ENCODE measurements at places on chromosomes 5 and 9. TPM values are rescaled to one million over a fixed set of nuclear protein-coding genes. Genes with fewer than 3 reads are reported as not detected.

GRCh38 chr5:140298183-140298601 is 4.7 kb downstream of the PFDN1 start:
- peak; percentile 59 for DNase-seq

DNA sequence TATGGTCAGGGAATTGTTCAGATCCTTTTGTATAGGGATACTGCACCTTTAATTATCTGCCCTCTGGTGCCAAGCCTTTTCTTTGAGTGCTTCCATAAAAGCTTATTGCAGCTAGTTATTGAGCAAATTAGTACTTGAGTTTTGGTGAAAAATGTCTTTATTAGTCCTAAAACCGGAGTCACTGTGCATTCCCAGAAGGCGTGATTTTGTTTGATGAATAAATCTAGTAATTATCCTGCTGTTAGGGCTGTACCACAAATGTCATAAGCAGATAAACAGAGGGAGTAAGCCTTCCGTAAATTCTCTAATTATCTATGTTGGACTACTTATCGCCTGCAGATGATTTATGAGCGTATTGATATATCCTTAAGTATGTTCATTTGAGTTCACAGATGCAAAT is 620.7 kb upstream of the ARRDC3 start:
- DNase-seq, result no peak

DNA sequence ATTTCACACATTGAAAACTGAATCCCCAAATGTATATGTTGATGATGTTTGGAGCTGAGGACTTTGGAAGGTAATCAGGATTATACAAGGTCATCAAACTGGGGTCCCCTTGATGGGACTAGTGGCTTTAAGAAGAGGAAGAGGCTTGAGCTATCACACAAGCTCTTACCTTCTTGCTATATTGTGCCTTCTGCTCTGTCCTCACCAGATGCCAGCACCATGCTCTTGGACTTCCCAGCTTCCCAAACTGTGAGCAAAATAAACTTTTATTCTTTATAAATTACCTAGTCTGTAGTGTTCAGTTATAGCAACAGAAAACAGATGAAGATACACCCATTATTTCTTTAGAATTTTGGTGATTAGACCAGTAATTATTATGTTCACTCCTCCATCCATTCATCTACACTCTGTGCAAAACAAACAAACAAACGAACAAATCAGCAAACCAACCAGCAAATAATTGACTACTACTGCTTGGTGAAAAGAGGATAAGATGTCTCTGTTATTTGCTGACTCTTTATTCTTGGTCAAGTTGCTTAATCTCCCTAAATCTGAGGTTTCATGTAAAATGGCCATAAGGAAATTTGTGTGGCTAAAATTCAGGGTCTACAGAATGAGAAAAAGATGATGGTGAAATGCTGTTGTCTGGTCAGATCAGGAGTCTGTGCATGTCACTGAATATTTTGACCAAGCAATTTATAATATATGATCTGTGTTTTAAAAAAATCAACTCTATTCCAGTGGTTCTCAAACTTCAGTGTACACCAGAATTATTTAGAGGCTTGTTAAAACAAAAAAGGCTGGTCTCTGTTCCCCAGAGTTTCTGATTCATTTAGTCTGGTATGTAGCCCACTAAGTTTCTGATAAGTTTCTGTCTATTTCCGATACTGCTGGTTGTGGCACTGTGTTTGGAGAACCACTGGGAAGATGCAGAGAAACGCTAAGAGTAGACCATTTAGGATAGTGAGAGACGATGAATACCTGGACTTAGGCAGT is 854.1 kb downstream of the MAT2B start:
- no peak for DNase-seq

- no peak for DNase-seq
Observed at GRCh38 chr5:142839711-142840346, 69.7 kb downstream of the ARHGAP26 start.

DNA sequence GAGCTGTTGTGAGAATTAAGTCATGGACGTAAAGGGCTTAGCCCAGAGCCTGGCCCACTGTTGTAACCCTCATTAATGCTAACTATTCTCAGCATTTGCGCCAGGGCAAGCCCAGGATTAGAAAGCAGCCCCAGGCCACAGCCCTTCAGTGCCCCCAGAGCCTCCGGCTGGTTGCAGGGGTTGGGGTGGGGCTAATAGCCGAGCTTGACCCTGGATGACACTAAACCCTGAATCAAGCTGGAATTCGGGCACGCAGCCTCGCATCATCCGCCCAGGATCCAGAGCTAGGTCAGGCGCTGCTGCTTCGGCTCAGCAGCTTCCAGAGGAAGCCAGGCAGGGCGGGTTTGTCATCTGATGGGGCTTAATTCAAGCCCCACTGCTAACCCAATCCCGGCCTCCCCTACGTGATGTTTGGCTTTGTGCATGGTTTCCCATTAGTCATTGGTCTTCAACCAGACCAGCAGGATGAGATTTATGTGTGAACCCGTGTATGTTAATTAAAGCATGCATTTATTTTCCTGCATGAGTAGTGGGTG is 1.2 kb upstream of the MEGF9 start:
- no peak for DNase-seq

DNA sequence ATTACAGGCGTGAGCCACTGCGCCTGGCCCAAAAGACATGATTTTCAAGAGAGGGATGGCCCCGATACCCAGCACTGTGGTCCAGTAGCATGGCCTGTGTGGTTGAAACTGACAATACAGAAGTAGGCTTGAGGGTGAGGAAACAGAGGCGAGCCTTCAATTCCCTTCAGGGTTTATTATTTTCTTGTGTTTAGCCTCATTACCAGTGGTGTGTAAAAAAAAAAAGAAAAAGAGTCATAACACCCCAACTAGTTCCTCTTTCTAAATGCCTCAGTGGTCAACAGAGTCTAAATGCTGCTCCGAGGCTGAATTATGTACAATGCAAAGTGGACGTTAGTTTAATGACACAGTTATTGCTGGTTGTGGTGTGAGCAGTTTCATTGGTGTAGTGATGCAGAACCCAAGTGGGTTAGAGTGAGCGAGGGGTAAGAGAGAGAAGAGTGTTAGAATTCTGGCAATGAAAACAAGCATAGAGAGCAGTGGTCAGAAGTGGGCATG is 58.8 kb downstream of the SNX30 start:
- DNase-seq, result no peak

Gene FAM13B
- 1.9 TPM for polyA plus RNA-seq

DNA sequence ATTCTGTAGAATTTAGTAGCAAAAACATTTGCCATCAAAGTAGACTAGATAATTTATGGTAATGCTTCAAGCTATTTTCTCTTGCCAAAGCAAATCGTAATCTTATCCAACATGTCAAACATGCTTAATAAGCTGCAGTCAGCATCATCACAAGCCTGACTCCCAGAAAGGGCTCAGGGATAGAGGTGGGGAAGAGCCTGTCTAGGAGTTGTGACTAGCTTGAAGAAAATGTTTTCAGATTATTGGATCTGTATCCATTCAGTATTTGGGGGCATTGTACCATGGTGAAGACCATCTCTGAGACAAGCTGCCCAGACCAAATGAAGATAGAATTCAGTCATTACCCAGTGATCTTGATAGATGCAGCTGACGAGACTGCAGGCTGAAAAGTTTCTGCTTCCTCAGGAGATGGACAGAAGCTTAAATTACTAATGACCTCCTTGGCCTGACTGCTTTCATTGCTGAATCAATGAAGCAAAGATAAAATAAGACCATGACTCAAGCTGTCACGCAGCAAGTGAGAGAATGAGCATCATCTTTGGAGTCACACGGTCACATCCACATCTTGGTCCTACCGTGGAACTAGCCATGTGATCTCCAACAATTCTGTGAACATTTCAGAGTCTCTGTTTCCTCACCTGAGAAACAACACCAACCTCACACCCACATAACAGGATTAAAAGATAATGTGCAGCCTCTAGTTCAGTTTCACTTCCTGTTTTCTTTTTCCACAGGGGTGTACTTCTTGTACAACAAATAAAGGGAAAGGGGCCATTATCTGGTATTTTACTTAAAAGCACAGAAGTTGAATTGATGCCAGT is 9.4 kb downstream of the ERAP2 start:
- DNase-seq, result no peak

- DNase-seq, result peak; percentile 87
Observed at GRCh38 chr5:66713998-66714397, 117.8 kb downstream of the MAST4 start.

Gene PPP3R2
- not detected for polyA plus RNA-seq

DNA sequence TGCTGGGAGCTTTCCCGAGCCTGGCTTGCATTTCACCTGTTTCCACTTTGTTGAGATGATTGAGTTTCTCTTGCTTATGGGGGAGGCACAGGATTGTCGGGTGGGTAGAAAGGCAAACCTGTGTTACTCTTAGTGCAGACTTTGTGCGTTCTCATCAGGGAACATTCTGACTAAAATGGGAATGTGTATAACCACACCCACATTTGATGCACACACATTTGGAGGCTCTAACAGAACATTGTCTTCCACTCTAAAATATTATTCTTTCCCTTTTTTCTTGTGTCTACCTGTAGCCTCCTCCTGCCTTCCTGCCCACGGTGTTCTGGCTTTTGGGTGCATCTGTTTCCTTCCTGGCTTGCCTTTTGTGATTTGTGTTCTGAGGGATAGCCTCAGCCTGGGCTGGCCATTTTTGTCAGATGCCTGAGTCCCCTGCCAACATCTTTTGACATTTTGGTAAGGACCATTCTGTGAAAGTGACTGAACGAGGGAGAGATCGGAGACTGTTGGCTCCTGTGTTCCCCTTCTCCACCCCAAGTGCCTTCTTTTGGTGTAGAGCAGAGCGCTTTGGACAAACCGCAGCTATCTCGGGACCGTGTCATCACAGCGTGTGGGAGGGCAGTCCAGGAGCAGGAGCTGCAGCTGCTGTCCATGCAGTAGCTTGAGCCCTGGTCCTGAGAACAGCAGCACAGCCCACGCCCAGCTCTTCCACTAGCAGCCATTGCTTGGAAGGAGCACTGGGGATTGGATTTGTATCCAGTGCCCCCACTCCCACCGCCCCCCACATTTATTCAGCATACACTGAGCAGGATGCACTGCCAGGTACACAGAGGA is 101.4 kb downstream of the ARHGAP26 start:
- no peak for DNase-seq

Gene DDX4
- not detected for polyA plus RNA-seq

DNA sequence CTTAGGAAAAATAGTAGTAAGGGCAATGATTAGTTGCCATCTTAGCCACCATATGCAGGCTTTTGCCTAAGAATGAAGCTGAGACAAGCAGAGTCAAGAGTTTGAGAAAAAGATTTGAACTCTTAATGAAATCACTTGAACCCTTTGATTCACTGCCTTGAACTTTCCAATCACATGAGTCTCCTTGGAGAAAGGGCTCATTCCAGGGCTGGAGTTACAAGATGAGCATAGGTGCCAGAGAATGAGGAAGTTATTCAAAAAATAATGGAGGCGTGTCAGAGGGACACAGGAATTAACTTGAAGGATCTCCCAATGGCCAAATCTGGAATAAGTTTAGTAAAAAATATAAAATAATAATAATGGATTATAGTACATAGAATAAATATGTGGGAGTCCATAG is 35.3 kb downstream of the MAT2B start:
- no peak for DNase-seq

GRCh38 chr5:170844651-170845050 is 17.2 kb upstream of the RANBP17 start:
- DNase-seq, result no peak

DNA sequence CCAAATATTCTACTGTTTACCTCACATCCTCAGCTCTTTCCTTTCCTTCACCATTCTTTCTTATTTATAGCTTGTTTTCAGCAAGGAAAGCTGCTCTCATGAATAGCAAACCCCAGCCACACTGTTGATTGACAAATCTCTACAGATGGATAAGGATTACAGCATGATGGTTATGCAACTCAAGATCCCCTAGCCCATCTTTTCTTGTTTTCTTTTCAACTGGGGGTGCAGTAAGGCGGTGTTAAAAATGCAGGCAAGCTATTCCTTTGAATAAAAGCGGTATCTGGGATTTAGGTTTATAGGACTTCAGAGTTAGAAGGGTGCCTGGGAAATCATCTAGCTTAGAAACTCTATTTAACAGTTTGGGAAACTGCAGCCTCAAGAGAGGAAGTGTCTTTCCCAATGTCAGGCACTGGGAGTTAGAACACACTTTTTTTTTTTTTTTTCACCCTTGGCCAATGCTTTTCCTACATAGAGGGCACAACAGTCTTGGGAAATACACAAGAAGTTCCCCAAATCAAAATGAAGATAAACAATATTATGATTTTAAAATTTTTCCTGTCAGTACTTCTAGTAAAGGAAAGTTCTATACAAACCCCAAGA is 2.6 kb downstream of the SPARC start:
- DNase-seq, result no peak

Gene UBE2QL1
- polyA plus RNA-seq, result not detected

- peak; percentile 35 for DNase-seq
Observed at GRCh38 chr9:19231126-19231903, 822 bp downstream of the DENND4C start.

Gene PROB1
- polyA plus RNA-seq, result 1.6 TPM

- DNase-seq, result no peak
Observed at GRCh38 chr5:167792514-167792913, 498.9 kb upstream of the WWC1 start.

Gene CCDC69
- 4.2 TPM for polyA plus RNA-seq

Gene GCNT1
- 2.1 TPM for polyA plus RNA-seq

DNA sequence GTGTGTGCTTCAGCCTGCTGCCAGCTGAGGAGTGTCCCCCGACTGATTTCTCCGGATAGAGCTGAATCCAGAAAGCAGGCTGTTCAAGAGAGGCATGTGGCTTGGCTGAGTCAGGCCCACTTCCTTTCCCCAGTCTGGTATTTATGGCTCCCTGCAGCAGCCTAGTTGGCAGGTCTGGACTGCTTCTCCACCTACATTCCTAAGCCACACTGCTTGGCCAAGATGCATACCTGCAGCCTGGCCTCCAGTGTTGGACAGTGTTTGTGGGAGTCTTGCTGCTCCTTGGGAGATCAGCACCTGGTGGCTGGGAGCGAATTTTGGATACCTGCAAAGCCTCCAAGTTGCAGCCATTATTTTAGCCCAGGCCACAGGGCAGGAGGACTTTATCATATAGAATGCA is 670.8 kb downstream of the ACTL7B start:
- DNase-seq, result peak; percentile 95

Gene MATR3
- 78.7 TPM for polyA plus RNA-seq

- DNase-seq, result peak; percentile 70
Observed at GRCh38 chr9:105864248-105864898, 170.0 kb downstream of the TMEM38B start.

DNA sequence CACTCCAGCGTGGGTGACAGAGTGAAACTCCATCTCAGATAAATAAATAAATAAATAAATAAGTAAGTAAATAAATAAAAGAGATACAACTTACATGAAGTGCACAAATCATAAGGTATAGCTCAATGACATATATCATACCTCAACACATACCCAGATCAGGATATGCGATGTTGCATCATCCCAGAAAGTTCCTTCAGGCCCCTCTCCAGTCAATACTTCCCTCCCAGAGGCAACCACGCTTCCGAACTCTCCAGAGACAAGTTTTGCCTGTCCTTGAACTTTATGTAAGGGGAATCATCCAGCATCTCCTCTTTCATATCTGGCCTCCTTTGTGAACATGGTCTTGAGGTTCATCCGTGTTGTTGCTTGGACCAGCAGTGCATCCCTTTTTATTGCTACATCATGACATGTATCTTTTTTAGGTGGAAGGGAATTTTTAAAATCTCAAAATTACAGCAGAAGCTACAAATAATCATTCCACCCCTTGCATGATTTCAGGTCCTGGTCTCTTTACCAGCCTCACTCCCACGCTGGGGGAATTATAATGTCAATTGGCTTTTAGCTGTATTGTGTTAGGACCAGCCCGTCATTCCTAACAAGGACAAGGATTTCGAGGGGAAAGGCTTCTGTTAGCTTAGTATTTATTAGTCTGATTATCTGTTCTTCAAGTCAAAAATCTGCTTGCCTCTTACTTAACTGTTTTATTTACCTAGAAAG is 32.9 kb upstream of the AOPEP start:
- DNase-seq, result no peak
